Nucleus accumbens (tissue), 56 donors: ENCODE measurements at places on chromosomes 6 and 20.

GRCh38 chr20:34824806-34825529 is 483 bp downstream of the NCOA6 start:
- DNase-seq: peak; percentile 56

DNA sequence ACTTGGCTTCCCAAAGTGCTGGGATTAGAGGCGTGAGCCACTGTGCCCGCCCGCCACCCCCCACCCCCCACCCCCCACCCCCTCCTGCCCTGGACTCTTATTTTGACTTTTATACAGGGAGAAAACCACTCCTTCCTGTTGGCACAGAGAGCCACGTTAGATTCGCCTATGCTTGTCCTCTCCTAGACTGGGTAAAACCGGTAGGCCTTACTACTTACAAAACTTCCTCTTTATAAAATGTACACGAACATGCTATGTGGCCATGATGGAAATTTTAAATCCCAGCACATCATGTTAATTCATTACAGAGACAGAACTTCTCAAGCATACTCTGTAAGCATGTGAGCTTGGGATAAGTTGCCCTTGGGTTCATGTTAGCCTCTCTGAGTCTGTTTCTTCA is 124.2 kb downstream of the SLC24A3 start:
- no peak for DNase-seq

GRCh38 chr6:10338151-10338550 is 76.7 kb downstream of the TFAP2A start:
- DNase-seq: no peak

GRCh38 chr20:7722564-7722963 is 217.7 kb downstream of the HAO1 start:
- no peak for DNase-seq

GRCh38 chr20:56630506-56631317 is 1.6 kb downstream of the TFAP2C start:
- no peak for DNase-seq

- DNase-seq: no peak
Measured at GRCh38 chr6:139522511-139523220, 148.2 kb upstream of the CITED2 start.

- no peak for DNase-seq
Measured at GRCh38 chr6:34144581-34145160, 1.2 kb downstream of the GRM4 start.

- peak; percentile 78 for DNase-seq
Measured at GRCh38 chr6:15244620-15245360, 1.1 kb upstream of the JARID2 start.

- peak; percentile 46 for DNase-seq
Measured at GRCh38 chr20:48635791-48636267, 192.0 kb downstream of the PREX1 start.

GRCh38 chr6:110509617-110510241 is 33.3 kb upstream of the SLC22A16 start:
- no peak for DNase-seq

GRCh38 chr6:117137711-117138110 is 127.6 kb upstream of the VGLL2 start:
- DNase-seq: no peak

DNA sequence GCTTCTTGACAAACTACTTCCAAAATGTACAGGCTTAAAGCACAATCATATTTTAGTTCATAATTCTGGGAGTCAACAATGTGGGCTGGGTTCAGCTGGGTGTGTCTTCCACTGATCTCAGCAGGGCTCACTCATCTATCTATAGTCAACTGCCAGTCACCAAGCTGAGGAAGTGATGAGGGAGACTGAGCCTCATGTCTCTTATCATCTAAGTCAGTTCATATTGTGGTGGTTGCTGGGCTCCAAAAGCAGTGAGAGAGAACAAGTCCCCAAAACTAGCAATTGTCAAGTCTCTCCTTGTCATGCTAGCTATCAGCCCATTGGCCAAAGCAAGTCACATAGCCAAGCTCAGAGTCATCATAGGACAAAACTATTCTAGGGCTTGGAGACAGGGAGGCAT is 465.9 kb upstream of the ARID1B start:
- no peak for DNase-seq

- no peak for DNase-seq
Measured at GRCh38 chr20:49291200-49291599, 13.3 kb upstream of the ZNFX1 start.

DNA sequence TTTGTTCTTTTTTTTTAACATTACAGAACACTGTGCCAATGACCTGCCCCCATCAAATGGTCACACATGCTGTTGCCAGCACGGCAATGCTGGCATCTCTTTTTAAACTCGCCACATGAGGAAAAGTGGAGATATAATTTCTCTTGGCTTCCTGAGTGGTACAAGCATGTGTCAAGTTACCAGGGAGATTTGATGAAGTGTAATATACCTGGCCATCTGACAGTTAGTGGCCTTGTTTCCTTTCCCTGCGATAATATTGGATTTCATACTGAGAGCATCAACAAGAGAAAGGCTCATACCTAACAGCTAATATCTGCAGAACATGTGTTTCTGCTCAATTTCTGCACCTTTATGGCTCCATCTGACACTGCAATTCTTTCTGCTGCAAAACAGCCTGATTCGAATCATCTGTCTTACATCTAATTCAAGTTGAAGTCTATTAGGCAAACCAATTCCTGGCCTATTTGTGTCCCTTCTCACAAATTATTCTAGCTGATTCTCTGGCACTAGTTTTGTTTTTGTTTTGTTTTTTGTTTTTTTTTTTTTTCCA is 519.5 kb downstream of the PREX1 start:
- no peak for DNase-seq
